HT1080 (cell line): ENCODE measurements at places on chromosomes 7 and 10. TPM values are rescaled to one million over a fixed set of nuclear protein-coding genes. Genes with fewer than 3 reads are reported as not detected.

The SPDYE8 gene
- not detected in 2 replicates for total RNA-seq

- no peak for DNase-seq
Observed at GRCh38 chr7:18541181-18541870, 45.8 kb downstream of the HDAC9 start.

GRCh38 chr7:132789281-132789680, 213.0 kb upstream of the PLXNA4 start:
- no peak for DNase-seq

The CFAP43 gene
- not detected in 2 replicates for total RNA-seq

GRCh38 chr10:100748231-100749058, 3.1 kb downstream of the PAX2 start:
- DNase-seq = no peak

GRCh38 chr10:4391683-4392082, 434.3 kb upstream of the AKR1E2 start:
- DNase-seq = peak; percentile 16

The ADGRA1 gene
- total RNA-seq = not detected in 2 replicates

GRCh38 chr10:50314169-50315071, 63.1 kb upstream of the ASAH2 start:
- DNase-seq = no peak

The ZWINT gene
- total RNA-seq = 152 and 155 TPM in 2 replicates

DNA sequence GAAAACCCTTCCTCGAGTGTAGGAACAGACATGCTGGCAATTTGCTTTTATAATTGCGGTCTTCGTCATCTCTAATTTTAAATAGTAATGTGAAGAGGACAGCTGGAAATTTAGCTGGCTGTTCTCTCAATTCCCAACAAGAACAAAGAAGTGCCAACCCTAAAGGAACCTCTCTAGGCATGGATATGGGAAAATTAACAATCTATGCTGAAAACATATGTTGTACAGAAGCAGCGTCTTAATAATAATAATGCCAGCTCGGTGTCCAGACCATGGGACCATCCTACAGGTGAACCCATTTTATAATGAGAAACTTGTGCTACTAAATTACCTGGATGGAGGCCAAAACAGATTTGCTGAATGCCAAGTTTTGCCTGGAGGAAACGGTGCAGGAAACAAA, 641.4 kb upstream of the MGMT start:
- no peak for DNase-seq

- DNase-seq = no peak
Observed at GRCh38 chr10:68954904-68955303, 1.1 kb upstream of the DDX21 start.

GRCh38 chr10:103181244-103181643, 11.8 kb downstream of the NT5C2 start:
- no peak for DNase-seq

DNA sequence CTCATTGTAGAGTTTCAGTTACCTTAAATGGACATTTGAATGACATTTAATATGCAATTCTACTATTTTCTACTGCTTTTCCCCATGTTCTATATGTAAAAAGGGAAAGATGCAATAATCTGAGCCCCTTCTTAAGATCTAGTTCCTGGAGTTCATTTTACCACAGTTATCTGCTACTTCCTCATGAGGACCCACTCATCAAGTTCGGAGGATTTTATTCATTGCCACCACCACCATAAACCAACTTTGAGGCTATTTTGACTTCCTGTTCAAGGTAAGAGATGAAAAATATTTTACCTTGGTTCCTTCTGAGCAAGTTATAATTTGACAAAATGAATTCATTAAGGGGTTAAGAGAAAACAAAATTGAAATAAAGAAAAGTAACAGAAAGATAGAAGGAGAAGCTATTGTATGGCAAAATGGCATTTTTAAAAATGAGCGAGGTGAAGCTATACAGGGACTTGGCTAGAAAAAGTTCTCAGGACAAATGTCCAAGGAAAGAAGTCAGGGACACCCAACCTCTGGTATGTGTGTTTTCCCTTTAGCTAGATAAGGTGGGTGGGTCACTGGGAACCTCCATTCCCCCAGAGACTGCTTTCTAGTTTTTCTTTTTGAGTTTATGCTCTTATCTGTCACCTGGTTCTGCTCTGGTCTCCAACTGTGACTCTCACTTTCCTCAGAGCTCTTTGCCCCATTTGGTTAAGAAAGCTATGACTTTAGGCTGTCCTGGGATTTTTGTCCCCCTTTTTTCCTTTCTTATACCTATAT, 14.9 kb upstream of the FAM3C start:
- DNase-seq = no peak

The STOX1 gene
- 0.23 TPM in 1 of 2 replicates, not detected in the other for total RNA-seq

The SUPV3L1 gene
- total RNA-seq = 27.4 and 28.2 TPM in 2 replicates

- DNase-seq = peak; percentile 94
Observed at GRCh38 chr10:44300666-44301649, 83.9 kb downstream of the CXCL12 start.

DNA sequence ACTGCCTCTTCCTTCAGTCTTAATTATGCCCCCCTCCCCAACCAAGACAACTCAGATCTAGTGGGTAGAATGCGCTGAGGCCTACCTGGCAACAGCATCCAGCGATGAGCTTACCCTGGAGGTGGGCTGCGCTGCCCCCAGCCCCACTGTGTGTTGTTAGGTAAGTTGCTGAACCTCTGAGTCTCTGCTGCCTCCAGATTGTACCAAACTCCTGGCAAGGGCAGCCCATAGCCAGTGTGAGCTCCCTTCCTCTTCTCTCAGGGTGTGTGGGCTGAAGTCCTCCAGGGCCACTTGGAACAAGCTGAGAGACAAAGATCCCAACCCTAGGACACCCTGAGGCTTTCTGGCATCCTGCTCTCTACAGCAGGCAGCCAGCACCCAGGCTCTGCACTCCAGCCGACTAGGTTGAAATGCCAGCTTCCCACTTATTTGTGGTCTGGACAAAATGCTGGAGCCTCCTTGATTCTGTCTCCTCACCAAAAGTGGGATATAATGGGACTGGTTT, 135.3 kb downstream of the ARHGAP22 start:
- no peak for DNase-seq

The CTBP2 gene
- total RNA-seq = 72.9 and 87.9 TPM in 2 replicates

The NACAD gene
- 0.03 and 0.08 TPM in 2 replicates for total RNA-seq

DNA sequence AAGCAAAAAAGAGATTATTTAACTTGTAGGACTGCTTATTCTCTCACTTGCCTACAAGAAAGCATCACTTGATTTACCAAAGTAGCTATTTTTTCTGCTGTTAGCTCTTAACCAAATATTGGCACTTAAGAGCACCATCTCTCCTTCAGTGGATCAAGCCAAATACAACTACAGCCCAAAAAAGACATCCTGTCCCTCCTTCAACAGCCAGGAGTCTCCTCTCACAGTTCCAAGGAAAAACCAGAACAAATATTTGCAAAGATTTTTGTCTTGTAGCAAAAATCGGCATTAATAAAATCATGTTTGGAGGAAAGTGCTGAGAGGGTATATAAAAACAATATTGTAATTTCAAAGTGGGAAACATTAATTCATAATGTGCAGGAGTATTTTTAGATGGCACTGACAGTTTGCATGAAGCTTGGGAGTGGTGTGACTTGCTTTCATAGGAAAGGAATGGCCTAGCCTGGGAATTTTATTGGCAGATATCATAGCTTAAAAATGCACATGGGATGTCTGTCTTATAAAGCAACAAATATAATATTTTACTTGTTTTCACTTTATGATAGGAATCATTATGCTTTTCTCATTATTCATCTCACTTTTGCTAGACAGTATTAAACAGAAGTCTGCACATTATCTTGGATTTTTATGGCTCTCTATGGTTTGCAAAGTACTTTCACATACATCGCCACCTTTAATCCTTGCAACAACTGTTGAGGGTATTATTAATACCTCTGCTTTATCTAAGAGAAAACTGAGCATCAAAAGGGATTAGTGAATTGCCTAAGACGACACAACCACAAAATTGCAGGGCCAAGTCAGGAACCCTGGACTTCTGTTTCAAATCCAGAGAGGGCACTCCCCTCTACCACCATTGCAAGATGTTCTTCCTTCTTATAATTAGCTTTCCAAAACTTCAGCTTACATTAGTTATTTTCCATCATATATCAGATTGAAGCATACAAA, 103.5 kb downstream of the AGMO start:
- DNase-seq = no peak

The TMEM178B gene
- 0.07 TPM in 1 of 2 replicates, not detected in the other for total RNA-seq

The PBLD gene
- 2.0 and 2.3 TPM in 2 replicates for total RNA-seq

The ESYT2 gene
- 61.6 and 73.2 TPM in 2 replicates for total RNA-seq

DNA sequence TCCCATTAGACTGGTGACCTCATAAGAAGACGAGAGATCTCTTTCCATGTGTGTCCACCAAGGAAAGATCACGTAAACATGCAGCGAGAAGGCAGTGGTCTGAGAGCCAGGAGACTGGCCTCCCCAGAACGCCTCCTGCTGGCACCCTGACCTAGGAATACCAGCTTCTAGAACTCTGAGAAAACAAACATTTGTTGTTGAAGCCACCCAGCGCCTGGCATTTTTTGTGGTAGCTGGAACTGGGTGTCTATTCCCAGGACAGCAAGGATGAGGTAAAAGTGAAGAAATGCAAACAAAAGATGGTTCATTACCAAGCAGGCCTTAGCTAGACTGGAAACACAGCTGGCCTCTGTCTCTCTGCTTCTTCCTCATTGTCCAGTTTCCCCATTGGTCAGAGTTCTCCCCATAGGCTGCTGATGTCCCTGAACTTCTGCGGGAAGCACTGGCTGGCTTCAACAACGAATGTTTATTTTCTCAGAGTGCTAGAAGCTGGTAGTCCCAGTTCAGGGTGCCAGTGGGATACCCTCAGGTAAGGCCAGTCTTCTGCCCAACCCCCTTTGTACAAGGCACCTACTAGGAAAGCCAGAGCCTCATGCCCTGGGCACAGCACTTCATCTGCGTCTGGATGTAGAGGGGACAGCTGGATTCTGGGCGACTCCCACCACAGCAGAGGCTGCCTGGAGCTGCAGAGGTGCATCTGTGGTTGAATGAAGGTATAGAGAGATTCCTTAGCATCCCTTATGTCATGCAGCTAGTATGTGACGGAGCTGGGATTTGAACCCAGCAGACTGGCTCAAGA, 304.9 kb downstream of the TCERG1L start:
- no peak for DNase-seq

GRCh38 chr7:153835712-153836265, 216.4 kb upstream of the DPP6 start:
- no peak for DNase-seq

GRCh38 chr10:129851941-129852640, 112.0 kb downstream of the EBF3 start:
- no peak for DNase-seq

The DMBT1 gene
- total RNA-seq = 1.1 and 2.2 TPM in 2 replicates

The PRRT4 gene
- total RNA-seq = 0.73 TPM in 1 of 2 replicates, not detected in the other

The PAX4 gene
- total RNA-seq = not detected in 2 replicates

DNA sequence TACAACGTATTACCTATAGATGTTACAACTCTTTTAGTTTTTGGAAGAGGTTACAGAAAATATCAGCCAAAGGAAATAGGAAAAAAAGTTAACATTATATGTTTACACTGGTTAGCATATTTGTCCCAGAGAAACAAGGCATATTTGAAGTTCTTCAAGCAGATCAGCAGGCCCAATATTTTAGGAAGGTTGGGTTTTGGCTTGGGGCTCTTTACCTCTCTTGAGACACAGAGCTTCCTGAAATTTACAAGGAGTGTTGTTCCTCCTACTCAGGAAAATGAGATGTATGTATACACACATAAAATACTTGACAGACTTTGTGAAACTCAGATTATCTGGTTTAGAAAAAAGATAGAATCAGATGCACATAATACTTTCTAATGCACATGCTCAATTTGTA, 323.6 kb downstream of the HGF start:
- DNase-seq = no peak

The FRMD4A gene
- 50.5 and 60.8 TPM in 2 replicates for total RNA-seq

The GPR26 gene
- not detected in 2 replicates for total RNA-seq

- no peak for DNase-seq
Observed at GRCh38 chr7:1386623-1387220, 72.5 kb downstream of the MICALL2 start.

GRCh38 chr10:58632216-58632615, 119.5 kb downstream of the BICC1 start:
- DNase-seq = no peak

DNA sequence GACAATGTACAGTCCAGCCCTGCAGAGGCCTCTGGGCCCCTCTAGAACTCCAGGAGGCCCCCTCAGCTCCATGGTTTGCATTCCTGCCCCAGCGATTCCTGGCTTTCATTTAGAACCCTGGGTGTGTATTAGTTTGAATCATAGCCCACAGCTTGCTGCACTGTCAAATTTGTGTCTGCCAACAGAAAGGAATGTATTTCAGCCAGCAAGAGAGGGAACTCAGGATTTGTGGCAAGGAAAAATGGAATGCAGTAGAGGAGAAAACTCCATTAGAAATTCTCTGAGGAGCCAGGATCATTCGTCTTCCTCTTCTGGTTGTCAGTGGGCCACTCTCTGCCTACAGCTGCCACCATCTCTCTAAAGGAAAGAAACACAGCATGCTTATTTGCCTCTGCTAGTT, 27.9 kb upstream of the WDR11 start:
- DNase-seq = no peak

The GIMAP6 gene
- 1.4 and 1.6 TPM in 2 replicates for total RNA-seq
